Brain microvascular endothelial cell (primary cell): ENCODE measurements at places on chromosomes 6 and 20.
A peak's percentile ranks its signal among the peaks of the same experiment; 100 is the strongest.

DNA sequence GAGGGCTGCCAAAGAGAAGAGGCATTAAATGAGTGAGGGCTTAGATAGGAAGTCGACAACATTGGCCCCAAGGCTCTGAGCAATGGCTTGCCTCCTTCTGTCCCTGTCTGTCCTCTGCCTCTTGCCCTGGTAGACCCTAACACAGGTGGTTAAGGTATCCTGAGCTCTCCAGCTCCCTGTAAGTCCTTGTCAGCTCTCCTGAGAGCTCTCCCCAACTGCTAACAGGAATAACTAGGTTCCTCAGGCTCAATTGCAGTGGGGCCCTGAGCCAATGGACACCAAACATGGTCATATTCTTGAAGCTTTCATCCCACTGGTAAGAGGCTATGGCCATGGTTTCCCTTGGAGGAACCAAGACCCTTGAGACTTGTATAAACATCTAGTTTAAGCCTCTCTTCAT, 5.0 kb upstream of the CPNE1 start:
- no peak for DNase-seq

- no peak for DNase-seq
Measured at GRCh38 chr6:128323011-128323410, 197.4 kb downstream of the PTPRK start.

- DNase-seq: no peak
Measured at GRCh38 chr6:22668717-22669116, 99.4 kb downstream of the HDGFL1 start.

DNA sequence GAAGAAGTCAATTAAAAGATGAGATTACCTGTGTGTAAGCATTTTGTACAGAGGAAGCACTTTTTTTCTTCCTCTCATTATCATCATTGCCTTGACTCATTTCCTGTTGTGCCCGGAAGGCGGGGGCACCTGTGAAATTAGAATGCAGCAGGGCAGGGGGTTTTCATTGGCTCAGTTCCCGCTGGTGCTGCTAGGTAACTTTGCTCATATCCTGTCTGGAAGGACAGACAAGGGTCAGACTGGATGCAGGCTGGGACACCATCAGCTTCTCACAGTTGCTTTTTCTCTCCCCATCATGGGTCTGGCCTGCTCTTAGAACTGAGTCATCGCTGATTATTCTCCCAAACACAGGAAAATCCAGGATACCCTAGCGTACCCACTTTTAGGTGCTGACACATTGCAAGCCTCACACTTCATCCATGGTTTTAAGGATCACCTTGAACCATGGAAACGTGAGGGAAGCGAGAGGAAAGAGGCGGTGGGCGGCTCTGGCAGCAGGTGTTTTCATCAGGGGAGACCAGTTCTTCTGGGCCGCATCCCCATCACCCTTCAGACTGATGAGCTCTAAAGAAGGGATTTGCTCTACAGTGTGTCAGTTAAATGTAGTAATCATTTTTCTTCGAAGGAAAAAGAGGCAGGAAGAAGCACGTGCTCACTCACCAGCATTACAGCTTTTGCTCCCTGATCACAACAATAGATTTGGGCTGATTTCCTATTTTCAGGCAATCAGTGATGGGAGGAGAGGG, 195.7 kb upstream of the SASH1 start:
- peak; percentile 66 for DNase-seq

DNA sequence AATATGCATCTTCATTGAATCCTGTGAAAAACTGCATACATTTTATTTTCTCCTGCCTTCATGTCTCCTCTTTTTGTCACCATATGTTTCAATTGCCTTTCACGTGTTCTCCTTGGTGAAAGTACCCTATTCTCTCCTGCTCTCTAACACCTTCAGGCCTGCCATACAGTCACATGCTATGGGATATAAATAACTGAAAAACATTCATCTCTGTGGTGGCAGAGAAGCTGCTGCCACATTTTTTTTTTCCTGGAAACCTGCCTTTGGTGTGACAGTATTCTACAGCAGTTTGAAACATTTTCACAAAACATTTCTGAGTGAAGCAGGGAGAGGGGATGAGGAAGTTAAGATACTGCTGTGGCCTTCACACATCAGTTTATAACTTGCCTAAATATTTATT, 44.8 kb upstream of the FBXL4 start:
- no peak for DNase-seq

DNA sequence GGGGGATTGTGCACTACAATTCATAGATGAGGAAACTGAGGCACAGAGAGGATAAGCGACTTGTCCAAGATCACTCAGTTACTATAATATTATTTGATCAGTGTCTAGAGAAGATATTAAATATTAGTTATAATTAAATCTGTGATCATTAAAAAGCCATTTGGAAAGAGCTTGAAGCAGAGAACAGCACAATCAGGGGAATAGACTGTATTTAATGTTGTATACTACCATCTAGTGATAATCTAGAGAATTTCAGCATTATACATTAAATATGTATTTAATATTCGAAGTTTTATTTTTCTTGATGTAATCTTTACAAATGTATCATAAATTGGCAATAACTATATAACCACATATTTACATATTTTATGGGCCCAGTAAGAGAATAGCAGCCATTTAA, 20.1 kb upstream of the MTCL3 start:
- DNase-seq: no peak

- DNase-seq: no peak
Measured at GRCh38 chr6:133248241-133249001, 7.3 kb downstream of the EYA4 start.
